ENCODE measurements at places on chromosomes 3 and 15.

- DNase-seq = no peak
Observed at GRCh38 chr15:33168444-33168843, 26.1 kb downstream of the FMN1 start.

DNA sequence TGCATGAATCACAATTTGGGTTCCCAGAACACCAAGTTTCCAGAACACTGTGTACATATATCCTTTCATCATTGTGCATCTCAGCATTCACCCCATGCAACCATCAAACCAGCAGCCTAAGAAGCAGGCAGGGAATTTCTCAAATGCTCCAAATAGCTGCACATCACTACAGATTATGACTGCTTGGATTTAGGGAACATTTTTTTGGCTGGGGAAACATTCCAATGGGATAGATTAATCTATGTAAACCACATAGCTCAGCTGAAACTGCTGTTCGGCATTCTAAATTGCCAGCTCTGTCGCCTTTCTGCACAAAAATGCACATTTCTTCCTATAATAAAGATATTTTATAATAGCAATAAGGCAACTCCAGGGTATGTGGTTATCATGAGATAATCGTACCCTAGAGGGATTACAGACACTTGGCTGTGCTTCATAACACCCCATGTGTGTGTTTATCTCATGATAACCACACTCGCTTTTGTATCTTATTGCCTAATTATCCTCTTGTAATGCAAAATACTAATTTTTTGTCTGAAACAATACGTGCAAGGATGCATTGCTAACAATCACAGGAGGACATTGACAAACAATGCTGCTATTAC lies 483.7 kb upstream of the DPH6 start:
- DNase-seq = no peak

DNA sequence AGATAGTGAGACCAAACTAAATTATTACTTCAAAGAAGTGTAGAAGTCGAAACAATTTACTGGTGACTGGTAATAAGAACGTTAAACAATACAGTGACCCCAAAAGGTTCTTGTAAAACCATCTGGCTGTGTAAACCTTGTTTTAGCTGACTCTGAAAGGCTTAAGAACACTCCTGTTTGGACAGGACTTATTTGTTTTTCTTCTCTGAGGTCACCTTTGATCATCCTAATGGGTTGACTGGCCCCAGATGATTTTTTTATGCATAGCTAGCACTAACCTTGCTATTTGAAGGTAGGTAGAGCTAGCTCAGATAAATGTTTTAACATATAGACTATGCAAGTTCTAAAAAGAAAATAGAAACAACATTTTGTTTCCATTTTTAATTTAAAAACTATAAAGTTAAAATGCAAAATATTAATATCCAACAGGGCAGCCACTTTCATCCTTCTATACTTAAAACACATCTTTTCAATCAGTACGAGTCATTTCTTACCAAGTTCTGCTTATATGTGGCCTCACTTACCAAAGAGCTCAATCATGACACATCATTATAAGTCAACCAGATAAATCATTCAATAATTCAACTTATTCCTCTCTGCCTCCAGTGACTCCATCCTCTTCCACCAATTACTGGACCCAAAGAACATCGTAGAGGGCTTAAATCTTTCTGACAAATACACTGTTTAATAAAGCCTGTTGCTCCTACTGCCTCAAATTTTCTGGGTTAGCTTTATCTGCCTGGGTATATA lies 158.8 kb downstream of the SSR3 start:
- DNase-seq = no peak

- peak; percentile 65 for DNase-seq
Observed at GRCh38 chr3:14598143-14598569, 53.4 kb upstream of the CCDC174 start.

DNA sequence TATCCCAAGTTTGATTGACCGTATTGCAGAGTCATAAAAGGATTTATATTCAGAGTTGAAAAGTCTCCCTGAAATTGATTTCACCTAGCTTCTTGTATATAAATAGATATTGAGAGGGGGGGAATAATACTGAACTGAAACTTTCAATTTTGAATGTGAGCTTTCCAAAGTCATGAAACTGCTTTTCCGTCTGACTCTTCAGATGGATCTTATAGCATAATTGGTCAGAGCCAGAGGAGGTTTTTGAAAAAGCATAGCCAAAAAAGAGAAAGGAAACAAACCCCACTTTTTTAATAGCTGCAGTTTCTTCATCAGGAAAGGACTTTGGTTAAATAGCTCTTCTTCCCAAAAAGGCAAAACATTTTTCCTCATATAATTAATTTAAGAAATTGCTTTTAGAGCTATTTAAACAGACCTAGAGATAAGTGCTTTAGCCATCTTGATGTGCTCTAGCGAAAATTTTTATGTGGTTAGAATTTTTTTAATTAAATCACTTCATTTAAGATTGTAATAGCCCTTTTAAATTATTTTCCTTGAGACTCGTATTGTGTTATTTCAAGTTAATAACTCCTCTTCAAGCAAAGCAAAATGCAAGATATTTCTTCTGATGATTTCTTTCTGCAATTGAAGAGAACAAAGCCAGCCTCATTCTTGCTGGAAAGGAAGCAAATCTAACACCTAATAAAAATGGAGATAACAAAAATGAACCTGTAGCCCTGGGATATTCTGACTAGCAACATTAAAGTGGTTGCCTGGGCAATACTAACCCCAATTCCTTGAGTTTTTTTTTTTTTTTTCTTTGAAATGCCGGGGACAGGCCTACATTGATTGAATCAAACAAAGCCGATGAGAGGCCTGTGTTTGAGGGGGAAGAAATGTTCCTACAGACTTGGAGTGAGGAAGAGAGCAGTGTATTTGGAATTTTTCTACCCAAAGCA lies 173.6 kb downstream of the PTPRG start:
- no peak for DNase-seq

GRCh38 chr3:27591312-27592210 lies 107.4 kb upstream of the SLC4A7 start:
- DNase-seq = no peak

DNA sequence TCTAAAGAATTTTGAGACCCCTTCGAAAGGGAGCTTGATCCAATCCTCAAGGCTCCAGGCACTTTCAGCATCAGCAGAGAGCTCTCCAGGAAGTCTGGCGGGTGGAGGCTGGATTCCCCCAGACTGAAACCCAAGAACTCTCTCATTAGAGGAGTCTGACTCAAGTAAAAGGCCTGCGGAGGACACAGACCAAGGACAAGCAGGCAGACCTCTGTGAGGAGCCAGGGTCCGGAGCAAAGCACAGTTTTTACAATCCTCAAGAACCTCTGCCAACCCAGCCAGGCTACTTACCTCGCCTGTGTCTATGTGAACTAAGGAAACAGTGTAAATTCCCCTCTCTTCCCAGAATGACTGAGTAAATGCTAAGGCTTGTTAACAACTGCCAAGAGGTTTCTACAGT lies 86.2 kb downstream of the FBN1 start:
- DNase-seq = no peak

- no peak for DNase-seq
Observed at GRCh38 chr3:110504401-110504800, 567.2 kb upstream of the NECTIN3 start.

DNA sequence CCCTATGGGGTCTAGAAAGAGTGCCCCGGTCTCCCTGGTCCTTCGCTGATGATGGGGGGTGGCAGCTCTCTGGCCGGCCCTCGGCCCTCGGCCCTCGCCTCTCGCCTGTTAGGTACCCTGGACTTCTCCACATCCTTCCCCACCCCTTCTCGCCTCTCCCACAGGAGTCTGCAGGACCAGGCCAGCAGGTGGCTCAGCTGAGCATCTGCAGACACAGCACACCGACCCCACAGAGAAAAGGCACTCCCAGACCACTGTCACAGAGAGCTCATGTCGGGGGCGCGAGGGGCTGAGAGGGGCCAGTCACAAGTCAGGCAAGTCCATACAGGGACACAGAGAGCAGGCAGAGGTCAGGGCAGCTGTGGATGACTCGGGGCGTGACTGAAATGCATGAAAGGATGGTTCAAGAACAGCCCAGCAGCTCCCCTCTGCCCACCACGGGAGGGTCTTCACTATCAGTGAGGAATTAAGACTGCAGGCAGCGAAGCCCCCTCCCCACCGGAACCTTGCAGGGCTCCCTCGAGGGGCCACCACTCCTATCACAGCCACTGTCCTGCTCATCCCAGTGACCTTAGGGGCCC lies 181.7 kb upstream of the NSMCE3 start:
- DNase-seq = no peak

GRCh38 chr15:63598473-63599400 lies 1.6 kb downstream of the FBXL22 start:
- no peak for DNase-seq

GRCh38 chr3:128841926-128842920 lies 37.2 kb upstream of the ACAD9 start:
- no peak for DNase-seq

DNA sequence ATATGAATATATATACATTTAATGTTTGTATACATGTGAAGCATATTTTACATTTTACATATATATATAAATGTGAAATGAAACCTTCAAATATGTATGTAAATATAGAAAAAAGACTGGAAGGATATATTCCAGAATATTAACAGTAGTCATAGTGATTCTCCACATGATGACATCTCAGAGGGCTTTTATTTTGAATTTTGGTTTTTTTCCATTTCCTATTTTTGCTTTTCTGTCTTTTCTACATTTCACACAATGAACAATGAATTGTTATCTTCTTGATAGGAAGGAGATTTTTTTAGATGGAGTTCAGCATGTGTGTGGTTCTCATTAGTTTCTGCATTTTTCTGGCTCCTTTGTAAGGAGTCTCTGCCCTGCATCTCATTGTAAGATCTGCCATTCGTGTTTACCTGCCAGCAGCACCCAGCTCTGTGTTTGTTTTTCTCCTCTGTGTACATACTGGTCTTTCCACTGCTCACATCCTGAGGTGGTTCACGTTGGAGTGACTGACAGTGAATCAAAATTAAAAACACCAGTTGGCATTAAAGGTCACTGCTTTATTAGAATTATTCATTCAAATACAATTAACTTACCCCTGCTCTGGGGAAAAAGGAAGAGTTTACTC lies 425.3 kb upstream of the MDFIC2 start:
- DNase-seq = no peak

DNA sequence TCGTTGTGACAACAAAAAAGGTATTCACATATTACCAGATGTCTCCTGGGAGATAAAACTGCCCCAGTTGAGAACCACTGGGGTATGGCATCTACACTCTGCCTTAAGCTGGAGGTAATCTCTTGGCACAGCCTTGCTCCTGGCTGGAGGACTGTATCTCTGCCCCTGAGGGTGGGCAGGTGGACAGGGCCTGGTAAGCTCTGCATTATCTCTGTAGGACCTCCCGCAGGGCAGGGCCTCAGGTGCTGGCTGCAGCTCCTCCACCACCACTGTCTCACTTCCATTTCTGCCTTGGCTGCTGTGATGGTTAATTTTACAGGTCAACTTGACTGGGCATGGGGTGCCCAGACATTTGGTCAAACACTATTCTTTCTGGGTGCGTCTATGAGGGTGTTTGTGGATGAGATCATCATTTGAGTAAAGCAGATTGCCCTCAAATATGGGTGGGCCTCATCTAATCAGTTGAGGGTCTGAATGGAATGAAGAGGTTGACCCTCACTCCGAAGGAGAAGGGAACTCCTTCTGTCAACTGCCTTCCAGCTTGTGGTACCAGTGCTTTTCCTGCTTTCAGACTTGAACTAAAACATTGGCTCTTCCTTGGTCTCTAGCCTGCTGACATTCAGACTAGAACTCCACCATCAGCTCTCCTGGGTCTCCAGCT lies 9.8 kb upstream of the RHCG start:
- peak; percentile 28 for DNase-seq

- no peak for DNase-seq
Observed at GRCh38 chr15:34855413-34855812, 60.1 kb upstream of the ACTC1 start.

GRCh38 chr3:133868186-133868585 lies 27.5 kb downstream of the RAB6B start:
- DNase-seq = no peak

DNA sequence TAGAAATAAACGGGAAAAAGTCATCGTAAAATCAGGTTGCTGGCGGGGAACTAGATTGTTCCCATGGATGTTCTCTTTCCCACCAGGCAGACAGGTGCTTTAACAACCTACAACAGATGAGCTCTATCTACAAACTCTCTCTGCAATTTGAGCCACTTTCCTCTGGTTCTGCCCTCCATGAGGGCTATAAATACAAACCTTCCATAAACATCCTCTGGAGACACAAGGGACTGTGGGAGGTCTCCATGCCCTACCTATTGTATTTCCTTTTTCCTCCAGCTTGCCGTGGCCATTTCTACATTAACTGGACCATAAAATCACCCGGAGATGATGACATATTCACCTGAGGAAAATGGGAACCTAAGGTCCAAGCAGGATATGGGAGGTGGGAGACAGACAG lies 151.1 kb downstream of the GABRB3 start:
- no peak for DNase-seq

DNA sequence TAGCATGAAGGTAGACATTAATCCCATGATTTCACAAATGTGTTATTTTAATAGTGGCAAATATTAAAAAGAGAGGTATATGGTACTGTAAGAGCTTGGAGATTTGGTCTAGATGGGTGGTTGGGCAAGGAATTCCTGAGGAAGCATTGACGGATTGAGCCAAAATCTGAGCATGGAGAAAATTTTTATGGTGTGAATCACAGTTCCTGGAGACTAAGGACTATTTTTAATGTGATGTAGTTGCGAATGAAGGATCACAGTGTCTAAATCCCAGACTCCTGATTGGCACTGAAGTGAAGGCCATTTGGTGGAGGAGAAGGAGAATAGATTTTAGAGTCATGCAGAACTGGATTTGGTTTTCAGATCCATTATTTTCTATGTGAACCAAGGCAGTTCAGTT lies 188.7 kb upstream of the FEZF2 start:
- no peak for DNase-seq

DNA sequence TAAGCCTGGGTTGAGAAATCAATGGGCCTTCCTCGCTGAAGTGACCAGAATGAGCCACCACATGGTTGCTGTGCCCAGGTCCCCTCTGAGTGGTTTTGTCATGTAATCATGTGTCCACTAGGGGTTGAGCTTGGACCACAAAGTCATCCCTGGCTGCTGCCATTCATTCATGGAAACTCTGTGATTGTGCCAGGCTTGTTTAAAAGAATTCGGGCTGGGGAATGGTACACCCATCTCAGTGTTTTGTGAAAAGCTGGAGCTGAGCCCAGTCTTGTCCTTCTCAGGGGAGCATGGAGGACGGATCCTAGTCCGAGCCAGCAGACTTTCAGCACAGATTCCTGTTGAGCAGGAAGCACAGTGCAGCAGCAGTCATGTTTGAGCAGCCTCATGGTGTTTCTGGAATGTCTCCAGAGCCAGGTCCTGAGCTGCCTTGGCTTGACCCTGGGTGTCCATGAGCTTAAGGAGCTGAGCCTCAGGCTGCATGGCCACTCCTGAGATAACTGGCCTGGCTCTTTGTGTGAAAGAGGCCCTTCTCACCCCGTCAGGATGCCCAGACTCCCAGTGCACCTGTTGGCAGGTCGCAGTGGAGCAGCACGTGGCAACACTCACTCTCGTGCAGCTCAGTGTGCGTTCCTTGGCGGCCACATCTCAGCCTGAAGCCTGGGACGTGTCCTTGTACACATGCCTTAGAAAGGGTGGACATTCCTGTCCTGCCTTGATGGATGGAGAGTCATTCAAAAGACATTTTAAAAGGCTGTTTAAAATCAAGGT lies 260.3 kb upstream of the TPM1 start:
- DNase-seq = no peak

Data from activated CD8-positive, alpha-beta memory T cell treated with anti-CD3 and anti-CD28 coated beads for 24 hours (primary cell).